ENCODE measurements at places on chromosomes 4 and X.

- DNase-seq: no peak
Observed at GRCh38 chrX:1444561-1445500, 7.9 kb downstream of the ASMTL start.

DNA sequence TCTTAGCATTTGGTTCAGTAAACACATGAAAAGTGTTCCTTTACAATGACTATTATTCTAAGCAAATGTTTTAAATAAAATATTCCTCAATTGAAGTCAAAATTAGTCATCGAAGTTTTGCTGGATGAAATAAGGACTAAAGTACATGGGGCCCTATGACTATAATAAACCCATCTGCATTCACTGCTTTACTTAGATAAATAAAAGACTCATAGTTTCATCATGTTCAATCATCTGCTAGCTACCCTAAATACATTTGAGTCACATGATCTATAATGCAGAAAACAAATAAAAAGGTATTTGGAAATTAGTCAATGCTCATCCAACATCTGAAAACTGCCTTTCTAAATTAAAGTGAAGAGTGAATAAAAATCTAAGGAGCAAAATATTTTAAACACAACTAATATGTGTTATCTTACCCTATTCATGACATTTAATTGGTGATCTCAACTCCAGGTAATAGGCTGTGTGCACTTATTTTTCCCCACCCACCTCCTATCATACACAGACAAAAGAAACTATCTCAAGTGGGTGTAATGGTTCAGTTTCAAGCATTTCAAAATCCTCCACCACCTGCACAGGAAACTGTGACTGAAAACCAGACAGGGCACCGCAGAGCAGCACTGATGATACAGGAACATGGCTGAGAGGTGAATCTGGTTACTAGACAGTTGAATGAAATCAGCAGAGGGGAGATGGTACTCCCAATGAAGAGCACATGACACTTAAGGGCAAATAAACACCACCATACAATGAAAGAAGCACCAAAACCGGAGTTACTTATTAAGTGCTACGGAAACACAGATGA is 78.6 kb downstream of the CAMK2D start:
- DNase-seq: no peak

- no peak for DNase-seq
Observed at GRCh38 chr4:142473960-142474338, 372.2 kb downstream of the INPP4B start.

DNA sequence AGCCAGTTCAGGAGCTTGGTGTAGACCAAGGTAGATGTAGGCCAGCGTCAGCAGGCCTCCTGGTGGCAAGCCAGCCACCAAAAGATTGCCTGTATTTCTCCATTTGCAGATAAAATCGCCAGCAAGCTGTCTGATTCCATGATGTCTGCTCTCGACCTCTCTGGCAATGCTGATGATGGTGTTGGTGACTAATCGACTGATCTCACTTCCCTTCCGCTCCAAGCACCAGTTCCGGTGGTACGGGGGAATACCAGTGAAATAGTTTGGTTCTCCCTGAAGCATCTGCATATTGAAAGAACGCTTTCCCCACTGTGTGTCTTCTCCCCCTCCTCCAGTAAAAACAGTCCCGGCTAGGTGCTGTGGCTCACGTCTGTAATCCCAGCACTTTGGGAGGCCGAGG is 30.4 kb downstream of the GNL3L start:
- no peak for DNase-seq

- DNase-seq: no peak
Observed at GRCh38 chr4:130257271-130257670, 1161.3 kb downstream of the C4orf33 start.

GRCh38 chrX:102966701-102967100 is 29.6 kb downstream of the RAB40AL start:
- DNase-seq: no peak

GRCh38 chr4:185304541-185304940 is 91.2 kb downstream of the LRP2BP start:
- DNase-seq: no peak

DNA sequence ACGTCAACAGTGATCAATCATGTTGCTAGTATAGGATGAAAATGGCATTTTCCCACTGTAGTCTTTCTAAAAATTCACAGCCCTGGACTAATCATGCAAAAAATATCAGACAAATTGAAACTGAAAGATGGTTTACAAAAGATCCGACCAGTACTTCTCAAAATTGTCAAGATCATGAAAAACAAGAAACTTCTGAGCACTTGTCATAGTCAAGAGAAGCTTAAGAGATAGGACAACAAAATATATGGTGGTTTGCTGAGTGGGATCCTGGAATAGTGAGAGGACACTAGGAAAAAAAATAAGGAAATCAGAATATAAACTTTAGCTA is 101.1 kb downstream of the NAA11 start:
- DNase-seq: no peak

GRCh38 chrX:45769761-45770582 is 569.3 kb upstream of the DIPK2B start:
- DNase-seq: no peak

DNA sequence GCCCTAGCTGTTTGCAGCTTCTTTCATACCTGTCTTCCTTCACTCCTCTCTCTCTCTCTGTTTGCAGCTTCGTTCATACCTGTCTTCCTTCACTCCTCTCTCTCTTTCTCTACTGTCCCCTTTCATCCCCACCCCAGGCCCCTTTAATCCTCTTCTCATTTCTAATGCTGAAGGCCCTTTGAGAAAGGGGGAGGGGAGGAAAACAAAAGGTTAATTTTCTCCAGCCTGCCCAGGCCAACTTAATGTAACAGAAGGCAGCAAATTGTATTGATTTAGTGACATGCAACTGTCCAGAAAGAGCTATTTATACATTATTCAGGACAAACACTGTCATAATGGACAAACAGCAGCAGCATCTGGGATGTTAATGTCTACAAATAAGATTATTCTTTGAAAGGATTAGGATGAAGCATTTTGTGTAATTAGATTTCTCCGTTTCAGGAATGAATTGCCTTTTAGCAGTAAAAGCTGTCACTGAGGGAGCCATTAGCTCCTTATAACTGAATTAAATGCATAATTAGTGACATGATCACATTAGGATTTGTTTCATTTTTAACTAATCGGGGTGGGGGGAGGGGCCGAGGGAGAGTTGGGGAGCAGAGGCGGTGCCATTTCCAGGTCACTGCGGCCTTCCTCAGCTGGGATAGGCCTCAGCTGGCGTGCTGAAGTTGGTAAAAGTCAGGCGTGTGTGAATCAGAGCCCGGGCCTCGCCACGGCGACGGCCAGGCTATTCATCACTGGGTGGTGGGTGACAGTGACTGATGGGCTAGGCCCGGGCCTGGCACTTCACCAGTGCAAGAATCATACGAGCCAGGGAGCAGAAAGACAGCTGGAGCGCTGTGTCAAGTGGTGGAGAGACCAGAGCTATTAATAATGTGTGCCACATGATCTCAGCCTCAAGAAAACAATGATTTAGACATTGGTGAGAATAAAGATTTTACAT is 174.5 kb downstream of the NKX6-1 start:
- DNase-seq: no peak

GRCh38 chr4:139940600-139940999 is 213.4 kb downstream of the MAML3 start:
- DNase-seq: no peak

DNA sequence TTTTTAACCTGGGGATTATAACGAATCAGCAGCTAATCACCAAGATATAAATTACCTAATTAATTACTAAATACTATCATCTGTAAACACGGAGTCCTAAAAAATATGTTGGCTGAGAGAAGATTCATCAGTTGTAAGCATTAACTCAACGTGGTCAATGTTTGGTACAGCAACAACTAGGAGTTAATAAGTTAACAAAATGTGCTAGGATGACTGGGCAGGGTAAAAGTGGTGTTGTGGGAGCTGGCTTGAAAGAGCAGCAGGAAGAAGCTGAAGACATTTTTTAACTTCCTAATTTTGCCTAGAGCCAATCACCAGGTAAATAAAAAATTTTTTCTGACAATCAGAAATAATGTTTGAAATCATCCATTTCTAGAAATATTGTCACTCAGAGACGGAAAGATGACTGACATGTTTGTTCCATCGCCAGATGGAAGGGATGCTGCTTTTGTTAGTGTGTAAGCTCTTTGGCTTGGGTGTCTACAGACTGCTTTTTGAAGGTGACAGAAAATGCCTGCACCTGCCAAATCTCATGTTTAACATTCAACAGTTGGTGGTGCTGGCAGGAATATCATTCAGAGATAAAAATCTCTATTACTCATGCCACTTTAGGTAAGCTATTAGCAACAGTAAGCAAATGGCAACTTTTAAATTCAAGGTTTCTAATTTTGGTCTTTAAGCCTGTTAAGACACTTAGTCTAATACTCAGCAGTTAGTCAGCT is 1126.9 kb downstream of the STPG2 start:
- DNase-seq: no peak

DNA sequence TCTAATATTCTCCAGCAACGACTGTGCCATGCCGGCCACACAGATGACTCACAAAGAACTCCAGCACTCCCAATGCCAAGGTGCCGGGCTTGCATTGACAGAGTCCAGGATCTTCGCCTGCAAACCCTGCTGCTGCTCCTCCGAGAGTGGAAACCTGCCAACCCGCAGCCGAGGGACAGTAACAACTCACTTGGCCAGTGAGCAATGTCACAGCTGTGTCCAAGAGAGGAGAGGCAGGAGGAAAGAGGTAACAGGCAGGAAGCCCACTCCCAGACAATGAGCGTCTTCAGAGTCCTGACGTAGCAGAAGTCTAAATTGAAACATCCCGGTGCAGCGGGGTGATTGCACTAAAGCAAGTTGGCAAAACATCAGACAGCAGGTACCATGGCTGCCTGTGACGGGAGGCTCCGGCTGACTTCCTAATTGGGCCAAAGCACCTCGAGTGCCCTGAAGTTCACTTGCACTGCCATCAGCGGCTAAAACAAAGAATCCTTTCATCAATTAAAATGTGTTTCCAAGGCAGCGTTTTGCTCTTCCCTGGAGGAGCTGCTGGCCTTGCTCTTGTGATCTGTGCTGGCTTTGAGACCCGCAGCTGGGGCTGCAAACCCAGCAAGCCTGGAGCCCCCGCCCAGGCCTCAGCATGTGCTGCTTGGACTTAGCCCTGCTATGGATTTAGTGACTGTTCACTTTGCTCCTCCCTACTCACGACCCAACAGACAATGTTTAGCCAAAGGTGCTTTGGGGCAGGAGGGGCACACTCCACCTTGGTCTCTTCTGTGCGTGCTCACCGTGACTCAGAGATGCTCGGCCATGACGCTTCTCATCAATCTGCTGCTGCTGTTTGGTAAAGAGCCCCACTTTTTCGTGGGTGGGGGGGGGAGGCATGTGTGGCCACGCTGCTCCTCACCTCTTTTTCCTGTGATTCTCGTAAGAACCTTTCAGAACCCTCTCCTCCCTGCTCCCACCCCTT is 36.5 kb downstream of the DCTD start:
- DNase-seq: no peak

DNA sequence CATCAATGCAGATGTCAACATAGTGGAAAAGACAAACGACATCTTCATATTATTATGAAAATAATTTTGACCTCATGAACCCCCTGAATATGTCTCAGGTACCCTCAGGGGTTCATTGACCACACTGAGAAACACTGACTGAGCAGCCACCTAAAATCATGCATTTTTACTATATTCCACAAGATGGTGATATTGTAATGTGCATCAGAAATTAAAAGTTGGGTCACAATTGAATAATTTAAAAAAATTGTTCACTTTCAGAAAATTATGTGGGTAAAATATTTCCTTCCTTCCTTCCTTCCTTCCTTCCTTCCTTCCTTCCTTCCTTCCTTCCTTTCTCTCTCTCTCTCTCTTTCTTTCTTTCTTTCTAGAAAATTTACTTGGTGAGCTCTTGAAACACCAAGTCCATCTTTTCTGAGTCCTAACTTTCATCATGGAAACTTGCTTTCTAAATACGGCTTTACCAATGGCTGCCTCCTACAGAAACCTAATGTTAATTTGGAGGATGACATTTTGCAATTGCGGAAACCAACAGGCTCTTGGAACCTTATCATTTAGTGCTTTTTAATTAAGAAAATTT is 103.6 kb downstream of the RTL3 start:
- DNase-seq: no peak

DNA sequence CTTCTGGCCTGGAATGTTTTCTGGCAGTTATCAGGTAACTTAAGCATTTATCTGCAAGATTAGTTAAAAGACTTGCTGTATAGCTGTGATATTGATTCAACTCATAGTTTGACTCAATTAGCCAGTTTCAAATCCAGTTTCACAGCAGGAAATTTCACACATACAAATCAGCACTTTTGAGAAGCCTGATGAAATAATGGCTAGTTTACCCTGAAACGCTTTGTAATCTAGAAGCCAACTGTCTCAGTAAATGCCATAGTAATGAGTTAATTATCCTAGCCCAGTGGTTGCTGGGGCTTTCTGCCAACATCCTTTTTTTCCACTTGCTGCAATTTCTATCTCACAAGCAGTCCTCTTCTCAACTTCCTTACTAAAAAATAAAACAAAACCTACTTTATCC is 53.1 kb downstream of the ARHGEF38 start:
- no peak for DNase-seq

GRCh38 chrX:12962041-12962504 is 12.8 kb upstream of the TMSB4X start:
- no peak for DNase-seq

DNA sequence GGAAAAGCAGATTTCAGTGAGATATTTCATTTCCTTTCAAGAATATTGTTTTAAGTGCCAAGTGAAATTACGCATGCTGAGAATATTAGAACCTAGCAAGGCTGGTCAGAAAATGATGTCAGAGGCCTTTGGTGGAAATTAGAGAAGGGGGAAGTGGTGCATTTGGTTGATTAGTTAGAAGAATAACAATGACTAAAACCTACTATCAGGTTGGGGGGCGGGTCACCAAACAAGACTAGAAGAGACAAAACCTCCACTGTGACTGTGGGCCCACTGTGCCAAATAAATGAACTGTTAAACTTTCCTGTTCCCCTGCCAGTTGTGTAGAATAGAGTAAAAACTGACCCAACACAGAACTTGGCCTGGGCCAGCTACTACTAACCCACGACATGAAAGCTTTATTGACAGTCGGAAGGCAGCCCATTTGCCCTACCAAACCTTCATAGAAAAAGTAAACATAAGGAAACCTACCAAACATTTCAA is 2.9 kb downstream of the RAPGEF2 start:
- no peak for DNase-seq

GRCh38 chrX:45196701-45197100 is 4.0 kb downstream of the DIPK2B start:
- no peak for DNase-seq

- DNase-seq: no peak
Observed at GRCh38 chr4:168150420-168151050, 58.2 kb downstream of the ANXA10 start.

- no peak for DNase-seq
Observed at GRCh38 chr4:105978684-105979296, 83.5 kb downstream of the NPNT start.
